Activated CD4-positive, alpha-beta T cell treated with anti-CD3 and anti-CD28 coated beads, Interleukin-2, amount 10 ng/mL, durations not matched to agents 7 days and 5 days (primary cell): ENCODE measurements at places on chromosomes 2 and 18. TPM values are rescaled to one million over a fixed set of nuclear protein-coding genes. Genes with fewer than 3 reads are reported as not detected.

- no peak for DNase-seq
Measured at GRCh38 chr2:228799208-228799588, 471.9 kb downstream of the PID1 start.

Gene PPIL3
- 42.6 TPM for total RNA-seq

Gene MEP1B
- total RNA-seq = not detected

Gene DAW1
- not detected for total RNA-seq

DNA sequence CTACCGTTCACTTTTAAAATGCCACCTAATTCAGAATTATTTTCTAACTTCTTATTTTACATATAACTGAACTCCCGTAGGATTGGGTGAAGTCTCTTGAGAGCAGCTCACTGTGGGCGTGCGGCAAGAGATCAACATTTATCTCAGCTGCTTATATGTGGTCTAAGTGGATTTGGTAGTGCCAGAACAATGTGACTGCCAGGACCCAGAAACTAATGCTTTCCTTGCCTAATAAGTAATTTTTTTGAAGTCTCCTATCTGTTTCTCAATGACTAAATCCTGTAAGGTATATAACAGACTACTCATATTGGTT, 11.2 kb upstream of the NFE2L2 start:
- no peak for DNase-seq

GRCh38 chr2:231321556-231322334, 73.8 kb upstream of the B3GNT7 start:
- DNase-seq = no peak

- no peak for DNase-seq
Measured at GRCh38 chr2:178143481-178143880, 31.2 kb downstream of the RBM45 start.

DNA sequence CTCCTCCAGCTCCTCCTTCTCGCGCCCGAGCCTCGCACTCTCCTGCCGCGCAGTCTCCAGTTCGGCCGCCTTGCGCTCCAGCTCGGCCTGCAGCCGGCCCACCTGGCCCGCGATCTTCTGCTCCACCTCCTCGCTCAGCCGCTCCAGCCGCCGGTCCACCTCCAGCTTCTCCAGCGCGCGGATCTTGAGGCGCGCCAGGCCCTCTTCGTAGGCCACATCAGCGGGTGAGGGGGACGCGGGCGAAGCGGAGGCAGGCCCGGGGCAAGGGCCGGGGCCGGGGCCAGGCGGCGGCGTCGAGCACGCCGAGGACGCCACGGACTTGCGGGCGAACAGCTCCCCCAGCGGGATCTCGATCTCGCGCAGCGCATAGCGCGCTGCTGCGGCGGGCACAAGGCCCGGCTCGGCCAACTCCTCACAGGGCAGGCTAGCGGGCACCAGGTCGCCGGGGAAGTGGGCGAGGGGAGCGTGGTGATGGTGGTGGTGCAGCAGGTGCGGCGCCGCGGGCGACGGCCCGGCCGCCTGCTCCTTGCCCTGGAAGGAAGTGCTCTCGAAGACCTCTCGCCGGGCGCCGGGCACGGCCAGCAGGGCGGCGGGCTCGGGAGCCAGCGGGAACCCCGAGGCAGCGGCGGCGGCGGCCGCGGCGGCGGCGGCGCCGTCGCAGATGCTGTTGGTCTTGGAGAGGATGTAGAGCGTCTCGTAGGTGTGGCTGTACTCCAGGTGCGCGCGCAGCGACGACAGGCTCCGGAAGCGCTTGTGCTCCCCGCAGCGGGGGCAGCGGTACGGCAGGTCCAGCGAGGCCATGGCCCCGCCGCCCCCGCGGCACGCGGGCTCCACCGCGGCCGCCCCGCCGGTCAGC, 15.2 kb downstream of the FBXO41 start:
- DNase-seq = peak; percentile 83

Gene HOXD4
- total RNA-seq = not detected

DNA sequence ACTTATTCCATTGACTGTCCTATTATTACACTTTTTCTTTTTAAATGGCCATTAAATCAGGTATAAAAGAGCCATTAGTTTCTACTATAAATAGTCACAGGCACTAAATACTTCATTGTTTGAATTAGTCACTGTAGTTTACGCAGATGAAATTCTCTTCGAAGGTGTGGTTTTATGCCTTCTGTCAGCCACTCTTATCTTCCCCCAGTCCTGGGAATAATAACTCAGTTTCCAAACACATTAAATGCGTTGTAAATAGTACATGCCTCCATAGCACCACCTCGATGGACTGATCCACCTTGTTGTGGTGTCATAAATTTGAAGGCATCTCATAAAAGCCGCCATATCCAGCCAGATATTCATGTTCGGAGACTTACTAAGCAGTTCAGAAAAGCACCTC, 72.1 kb upstream of the PARD3B start:
- no peak for DNase-seq

GRCh38 chr2:221397187-221397586, 174.9 kb downstream of the EPHA4 start:
- DNase-seq = no peak

GRCh38 chr18:57747809-57748680, 55.1 kb downstream of the ATP8B1 start:
- no peak for DNase-seq

Gene TEKT4
- not detected for total RNA-seq

GRCh38 chr2:202695166-202695565, 60.4 kb downstream of the FAM117B start:
- DNase-seq = no peak
